NCI-H2107 (cell line): ENCODE measurements at places on chromosomes 13 and 19.

GRCh38 chr19:45878043-45878794 is 7.7 kb downstream of the IRF2BP1 start:
- DNase-seq, result no peak

DNA sequence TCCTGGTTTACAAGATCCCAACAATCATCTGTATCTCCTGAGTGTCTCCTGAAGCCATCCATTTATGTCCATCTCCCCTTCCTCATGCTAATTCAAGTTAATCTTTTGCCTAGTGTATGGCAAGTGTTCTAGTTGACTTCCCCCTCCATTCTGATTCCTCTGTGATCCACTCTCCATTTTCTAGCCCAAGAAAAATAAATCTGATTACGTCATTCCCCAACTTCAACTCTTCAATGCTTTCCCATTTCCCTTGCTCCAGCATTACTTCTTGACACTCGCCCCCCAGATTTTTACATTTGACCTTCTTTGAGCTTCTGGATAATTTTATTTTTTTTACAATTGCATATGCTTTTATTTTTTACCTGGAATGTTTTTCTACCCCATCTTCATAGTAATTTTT is 640.8 kb downstream of the TBC1D4 start:
- DNase-seq, result no peak

DNA sequence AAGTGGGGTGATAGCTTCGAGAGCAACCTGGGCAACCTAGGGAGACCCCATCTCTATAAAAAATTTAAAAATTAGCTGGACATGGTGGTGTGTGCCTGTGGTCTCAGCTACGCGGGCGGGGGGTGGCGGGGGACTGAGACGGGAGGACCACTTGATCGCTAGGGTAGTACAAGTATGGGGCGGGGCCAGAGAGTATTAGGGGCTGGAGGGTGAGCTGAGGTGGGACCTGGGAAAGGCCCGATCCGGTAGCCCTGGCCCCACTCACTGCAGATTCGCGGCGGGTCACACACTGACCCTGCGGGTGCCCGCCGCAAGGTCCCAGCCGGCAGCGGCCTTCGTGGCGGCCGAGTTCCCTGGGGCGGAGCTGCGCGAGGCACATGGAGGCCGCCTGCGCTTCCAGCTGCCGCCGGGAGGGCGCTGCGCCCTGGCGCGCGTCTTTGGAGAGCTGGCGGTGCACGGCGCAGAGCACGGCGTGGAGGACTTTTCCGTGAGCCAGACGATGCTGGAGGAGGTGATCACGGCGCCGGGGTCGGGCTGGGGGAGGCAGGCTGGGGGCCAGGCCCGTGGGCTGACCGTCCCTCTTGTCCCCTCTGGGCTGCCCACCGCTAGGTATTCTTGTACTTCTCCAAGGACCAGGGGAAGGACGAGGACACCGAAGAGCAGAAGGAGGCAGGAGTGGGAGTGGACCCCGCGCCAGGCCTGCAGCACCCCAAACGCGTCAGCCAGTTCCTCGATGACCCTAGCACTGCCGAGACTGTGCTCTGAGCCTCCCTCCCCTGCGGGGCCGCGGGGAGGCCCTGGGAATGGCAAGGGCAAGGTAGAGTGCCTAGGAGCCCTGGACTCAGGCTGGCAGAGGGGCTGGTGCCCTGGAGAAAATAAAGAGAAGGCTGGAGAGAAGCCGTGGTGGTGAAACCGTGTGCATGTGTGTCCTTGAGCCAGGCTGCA is 2.0 kb upstream of the ARHGAP45 start:
- no peak for DNase-seq

GRCh38 chr13:59970847-59971246 is 192.9 kb downstream of the DIAPH3 start:
- no peak for DNase-seq

DNA sequence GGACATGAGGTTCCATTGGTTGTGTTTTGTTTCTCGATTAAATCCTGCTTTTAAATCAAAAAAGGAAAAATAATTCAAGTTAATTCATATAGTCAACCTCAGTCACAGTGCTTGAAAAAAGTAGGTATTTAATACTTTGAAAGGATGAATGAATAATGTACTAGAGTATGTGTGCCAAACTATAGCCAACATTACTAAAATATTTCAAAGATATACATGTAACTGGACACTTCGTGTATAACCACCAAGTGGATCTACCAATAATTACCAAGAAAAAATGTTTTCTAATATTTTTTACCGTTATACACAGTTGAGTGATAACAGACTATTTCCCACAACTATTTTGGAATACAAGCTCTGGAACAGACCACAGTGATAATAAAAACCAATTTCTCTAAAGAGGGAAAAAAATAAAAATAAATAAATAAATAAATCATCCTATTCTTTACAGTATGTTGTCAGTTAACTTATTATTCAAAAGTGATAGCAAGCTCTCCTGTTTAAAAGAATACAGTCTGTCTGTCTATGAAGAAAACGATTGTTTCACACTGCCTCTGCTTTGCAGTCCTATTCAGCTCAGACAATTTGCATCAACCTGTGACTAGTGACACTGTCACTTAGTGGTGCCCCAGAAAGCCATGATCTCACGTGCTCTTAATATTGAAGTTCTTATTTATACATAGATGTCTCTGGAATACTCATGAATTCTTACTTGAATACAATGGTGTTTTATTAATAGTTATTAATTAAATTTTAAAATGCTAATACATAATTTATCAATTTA is 58.2 kb downstream of the UBL3 start:
- no peak for DNase-seq
